CD4-positive, alpha-beta T cell treated with Interleukin-6 at 100 ng/mL for 8 hours (primary cell): ENCODE measurements at places on chromosomes 3 and 15.

GRCh38 chr15:31285772-31286261, 40.8 kb upstream of the KLF13 start:
- no peak for DNase-seq

DNA sequence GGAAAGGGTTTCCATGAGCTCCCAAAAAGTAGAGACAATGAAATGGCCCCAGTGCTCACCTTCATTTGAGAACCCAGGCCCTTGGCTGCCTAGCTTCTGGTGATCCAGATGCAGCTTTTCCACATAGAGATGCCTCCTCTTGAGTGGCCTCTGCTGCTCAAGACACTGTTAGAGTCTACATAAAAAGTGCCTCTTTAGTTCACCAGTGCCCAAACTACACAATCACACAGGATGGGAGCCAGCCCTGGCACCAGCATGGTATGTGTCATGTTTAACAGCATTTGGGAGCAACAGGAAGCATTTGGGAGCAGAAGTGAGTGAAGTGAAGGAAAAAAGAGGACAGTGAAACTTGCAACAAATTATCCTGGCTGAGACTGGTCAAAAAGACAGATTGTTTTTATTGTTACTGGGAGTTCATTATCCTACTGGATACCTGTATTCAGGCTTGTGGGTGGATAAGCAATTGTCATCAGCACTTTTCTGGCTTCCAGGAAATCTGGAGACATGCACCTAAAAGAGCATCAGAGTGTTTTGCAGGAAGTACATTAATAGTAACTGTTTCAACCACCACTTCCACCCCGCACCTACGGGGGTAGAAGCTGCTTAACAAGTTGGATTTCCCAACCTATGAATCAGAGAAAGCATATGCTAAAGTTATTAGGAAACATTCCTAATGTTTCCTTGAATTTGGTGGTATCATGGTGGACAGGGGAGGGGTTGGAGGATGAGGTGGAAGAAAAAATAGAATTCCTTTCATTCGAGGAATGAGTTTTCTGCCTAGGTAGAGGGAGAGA, 416.2 kb downstream of the IGSF11 start:
- no peak for DNase-seq

DNA sequence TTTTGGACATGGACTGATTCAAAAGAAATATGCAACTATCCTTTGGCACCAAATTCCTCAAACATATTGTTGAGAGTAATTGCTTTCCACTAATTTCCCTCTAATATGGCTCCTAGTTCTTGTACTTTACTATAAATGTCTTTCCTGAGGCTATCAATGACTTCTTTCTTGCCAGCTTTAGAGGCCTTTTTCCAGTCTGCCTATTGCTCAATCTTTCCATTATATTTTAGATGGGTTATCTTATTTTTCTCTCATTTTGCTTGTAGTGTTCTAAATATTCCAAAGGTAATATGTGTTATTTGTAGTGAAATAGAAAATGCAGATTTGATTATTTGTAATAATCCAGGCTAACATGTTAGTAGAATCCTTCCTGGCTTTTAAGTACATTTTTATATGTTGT, 11.5 kb upstream of the TEX9 start:
- no peak for DNase-seq

DNA sequence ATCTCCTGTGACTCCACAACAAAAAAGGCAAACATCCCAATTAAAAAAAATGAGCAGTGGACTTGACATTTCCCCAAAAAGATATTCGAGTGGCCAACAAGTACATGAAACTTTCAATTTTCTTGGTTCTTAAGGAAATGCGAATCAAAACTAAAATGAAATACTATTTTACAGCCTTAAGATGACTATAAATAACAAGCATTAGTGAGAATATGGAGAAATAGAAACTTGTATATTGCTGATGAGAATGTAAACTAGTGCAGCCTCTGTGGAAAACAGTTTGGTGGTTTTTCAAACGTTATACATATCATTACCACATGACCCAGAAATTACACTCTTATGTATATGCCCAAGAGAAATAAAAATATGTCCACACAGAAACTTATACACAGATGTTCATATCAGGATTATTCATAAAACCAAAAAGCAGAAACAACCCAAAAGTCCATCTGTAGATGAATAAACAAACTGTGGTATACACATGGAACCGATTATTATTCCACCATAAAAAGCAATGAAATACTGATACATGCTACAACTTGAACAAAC, 153.2 kb upstream of the GPR149 start:
- DNase-seq: no peak

DNA sequence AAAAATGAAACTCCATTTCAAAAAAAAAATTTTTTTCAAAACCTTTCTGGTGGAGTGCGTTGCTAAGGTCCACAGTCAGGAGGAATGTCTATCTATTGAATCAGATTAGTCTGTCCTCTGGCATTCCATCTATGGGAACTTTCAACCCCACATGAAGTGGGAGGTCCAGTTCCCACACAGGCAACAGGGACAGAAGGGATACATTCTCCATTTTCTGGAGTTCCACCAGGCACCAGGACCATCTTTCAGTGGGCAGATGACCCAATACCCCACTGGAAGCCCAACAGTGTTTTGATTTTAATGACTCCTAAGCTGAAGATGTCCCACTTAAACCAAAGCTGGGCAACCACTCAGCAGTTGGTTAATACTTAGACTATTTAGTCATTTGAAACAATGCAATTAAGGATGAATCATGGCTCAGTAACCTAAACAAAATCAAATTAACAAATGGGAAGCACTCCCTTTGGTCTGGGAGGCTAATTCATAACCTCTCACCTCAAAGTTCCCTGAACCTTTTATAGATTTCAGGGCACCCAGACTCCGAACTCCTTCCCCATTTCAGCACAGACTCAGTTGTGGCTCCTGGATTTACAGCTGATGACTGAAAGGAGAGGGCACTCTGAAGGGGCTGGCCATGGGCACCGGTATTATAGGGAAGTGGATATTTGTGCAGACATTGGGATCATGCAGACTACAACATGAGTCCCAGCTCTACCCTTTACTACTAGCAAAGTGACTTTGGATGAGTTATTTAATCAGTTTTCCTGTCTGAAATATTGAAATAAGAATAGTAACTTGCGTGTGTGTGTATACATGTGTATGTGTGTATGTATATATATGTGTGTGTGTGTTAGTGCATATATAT, 264.3 kb upstream of the LRTM1 start:
- no peak for DNase-seq

DNA sequence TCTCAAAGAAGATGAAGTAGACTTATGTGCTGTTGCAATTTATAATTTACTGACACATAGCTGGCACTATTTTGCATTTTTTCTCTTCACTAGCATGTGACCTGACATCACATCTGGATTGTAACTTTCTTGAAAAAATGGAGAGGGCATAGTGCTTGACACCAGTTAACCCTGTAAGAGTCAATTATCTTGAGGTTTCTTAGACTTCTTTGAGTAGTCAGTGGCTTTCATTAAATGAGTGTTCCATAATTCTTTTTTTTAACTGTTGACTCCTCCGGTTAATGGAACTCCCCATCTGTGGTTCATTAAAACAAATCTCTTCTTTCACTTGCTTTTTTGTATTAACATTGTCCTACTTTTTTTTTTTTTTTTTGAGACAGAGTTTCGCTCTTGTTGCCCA, 16.9 kb upstream of the PRKCI start:
- DNase-seq: no peak

- DNase-seq: no peak
These were observed 50.7 kb upstream of the C3orf49 start for GRCh38 chr3:63768386-63768785.

GRCh38 chr3:141669434-141669833, 68.7 kb upstream of the RNF7 start:
- no peak for DNase-seq

DNA sequence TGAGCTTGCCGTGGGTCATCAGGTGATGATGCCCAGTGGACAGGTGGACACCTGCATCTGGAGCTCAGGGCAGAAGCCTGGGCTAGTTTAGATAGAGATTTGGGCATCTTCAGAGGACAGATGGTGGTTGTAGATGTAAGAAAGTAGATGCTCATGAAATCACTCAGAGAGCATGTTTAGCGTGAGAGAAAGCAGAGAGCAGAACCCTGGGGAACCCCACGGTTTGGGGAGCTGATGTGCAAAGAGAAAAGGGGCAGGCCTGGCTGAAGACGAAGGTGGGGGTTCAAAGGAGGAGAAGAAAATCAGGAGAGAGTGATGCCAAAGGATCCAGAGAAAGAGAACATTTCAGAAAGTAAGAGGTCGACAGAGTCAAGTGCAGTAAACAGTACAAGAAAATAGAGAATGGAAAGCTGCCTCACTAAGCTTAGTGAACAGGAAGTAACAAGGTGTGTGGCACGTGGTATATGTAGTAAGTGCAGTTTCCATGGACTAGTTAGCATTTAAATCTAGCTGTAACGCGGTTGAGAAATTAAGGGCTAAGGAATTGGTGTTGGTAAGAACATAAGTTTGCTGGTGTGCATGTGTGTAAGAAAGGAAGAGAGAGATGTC, 13.5 kb downstream of the TIGIT start:
- DNase-seq: peak; percentile 51

GRCh38 chr15:30043211-30043655, 39.5 kb upstream of the GOLGA8J start:
- DNase-seq: no peak
